Ovary (tissue), 10 donors: ENCODE measurements at places on chromosomes 4 and X. TPM values are rescaled to one million over a fixed set of nuclear protein-coding genes. Genes with fewer than 3 reads are reported as not detected.

SSX4B gene
- not detected for polyA plus RNA-seq

DCUN1D4 gene
- polyA plus RNA-seq = 31.4 TPM

OPHN1 gene
- 7.1 TPM for polyA plus RNA-seq

NSG1 gene
- polyA plus RNA-seq = 38.3 TPM

ATP1B4 gene
- not detected for polyA plus RNA-seq
